ENCODE measurements at places on chromosomes 4 and X.

DNA sequence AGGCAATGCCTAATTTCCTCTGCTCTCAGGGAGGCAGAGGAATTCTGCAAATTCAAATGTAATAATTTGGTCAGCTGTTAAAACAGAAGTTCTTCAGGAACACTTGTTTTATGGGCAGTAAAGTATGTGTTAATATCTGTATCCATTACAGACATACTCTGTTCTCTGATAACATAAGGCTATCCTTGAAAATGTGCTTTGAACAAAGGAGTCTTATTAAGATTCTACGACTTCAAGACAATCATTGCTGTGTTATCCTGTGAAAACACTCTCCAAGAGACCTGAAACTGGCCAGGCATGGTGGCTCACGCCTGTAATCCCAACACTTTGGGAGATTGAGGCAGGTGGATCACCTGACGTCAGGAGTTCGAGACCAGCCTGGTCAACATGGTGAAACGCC, 1.9 kb upstream of the CFP start:
- DNase-seq: no peak

DNA sequence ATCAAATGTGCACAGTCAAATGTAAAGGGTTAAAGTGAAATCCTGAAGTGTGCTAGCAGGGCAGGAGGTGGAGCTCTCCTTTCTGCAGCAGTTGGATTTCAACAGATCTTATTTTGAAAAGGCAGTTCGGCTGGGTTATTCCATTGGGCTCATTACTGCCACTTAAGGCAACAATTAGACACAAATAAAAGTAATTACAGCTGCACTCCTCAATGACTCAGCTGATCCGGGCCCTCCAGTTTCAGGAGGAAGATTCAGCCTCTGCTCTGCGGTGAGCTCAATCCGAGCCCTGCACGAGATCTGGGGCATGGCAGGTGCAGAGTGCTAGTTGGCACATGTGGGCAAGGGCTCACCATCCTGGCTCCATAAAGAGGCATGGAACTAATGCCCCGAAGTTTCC, 85.4 kb downstream of the PHKA2 start:
- no peak for DNase-seq

GRCh38 chrX:12118134-12118533, 20.1 kb upstream of the FRMPD4 start:
- DNase-seq: no peak

- no peak for DNase-seq
Observed at GRCh38 chr4:140617499-140618248, 48.9 kb upstream of the UCP1 start.

DNA sequence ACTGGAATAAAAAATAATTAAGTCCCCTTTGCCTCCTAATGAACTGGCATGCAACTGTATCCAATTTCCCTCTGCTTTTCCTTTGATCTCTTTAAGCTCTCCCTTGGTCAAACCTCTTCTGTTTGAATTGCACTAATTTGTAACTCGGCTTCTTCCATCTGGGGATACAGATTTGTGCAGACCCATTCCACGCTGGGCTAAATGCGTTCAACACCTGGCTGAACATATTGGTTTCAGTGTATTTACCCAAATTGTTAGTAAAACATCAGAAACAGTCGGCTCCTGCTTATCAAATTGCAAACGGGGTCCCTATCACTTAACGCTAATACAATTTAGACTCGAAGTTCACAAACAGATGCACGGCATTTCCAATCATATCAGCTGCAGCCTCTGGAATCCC, 124.9 kb upstream of the TAPT1 start:
- no peak for DNase-seq

- DNase-seq: no peak
Observed at GRCh38 chr4:26878794-26879391, 18.3 kb downstream of the STIM2 start.

- DNase-seq: no peak
Observed at GRCh38 chr4:57430726-57431125, 320.5 kb upstream of the IGFBP7 start.

- no peak for DNase-seq
Observed at GRCh38 chr4:153036931-153037482, 100.9 kb downstream of the FHDC1 start.

- no peak for DNase-seq
Observed at GRCh38 chr4:16597845-16598596, 300.4 kb downstream of the LDB2 start.

DNA sequence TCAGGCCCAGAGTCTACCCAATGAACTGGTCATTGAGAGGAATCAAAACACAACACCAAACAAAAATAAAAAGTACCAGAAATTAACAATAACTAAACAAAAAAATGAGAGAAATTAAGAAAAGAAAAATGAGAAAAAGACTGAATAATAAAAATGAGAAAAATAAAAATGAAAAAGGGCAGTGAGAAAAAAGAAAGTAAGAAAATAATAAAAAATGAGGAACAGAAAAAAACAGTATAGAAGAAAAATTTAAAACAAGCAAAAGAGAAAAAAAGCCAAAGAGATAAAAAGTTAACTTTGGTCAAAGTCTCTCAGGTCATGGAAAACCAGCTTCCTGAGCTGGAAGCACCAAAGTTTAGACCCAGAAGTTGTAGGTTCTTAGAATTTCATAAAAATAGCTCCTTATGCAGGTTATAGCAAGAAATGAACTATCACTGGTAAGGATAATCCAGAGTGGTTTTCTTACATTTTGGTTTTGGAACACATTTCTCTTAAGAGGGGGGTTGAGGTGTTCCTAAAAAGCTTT, 51.0 kb upstream of the WDR17 start:
- DNase-seq: no peak

DNA sequence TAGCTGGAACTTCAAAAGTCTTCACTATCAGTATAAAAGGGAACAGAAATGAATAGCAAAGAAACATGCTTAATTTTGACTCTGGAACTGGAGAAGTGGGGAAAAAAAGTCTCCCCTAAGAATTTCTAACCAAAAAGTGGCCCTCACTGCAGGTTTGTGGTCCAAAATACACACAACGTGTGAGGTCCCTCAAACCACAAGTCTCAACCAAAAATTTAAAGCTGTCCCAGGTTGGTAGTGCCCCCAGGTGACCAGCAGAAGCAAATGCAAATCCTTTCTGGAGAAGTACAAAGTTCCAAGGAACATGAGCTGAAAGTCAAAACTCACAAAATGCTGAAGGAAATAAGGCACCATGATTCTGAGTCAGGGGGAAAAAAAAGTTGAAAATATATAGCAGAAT, 23.6 kb upstream of the VAMP7 start:
- no peak for DNase-seq

DNA sequence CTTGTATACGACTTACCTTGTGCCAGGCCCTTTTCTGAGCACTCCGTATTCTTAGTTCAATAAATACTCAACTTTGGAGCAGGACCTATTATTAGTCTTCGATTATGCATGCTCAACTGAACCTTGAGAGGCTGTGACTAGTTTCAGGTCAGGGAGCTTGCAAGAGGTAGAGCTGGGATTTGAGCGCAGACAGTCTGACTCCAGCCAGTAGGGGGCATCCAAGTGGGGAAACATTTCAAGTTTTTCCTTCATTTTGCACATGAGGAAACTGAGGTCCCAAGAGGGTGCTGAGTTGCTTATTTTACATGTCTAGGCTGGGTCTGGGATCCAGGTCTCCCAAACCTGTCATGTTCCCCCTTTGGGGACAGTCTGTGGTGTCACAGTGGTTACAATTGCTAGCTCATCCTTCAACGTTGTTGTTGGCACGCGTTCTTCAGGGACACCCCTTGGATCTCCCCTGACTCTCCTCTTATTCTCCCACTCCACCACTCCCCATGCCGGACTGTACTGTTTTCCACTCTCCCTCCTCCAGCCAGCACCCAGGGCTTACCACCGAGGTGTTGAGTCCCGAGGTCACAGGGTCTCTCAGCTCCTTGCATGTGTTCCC, 6.7 kb upstream of the PRICKLE3 start:
- no peak for DNase-seq

DNA sequence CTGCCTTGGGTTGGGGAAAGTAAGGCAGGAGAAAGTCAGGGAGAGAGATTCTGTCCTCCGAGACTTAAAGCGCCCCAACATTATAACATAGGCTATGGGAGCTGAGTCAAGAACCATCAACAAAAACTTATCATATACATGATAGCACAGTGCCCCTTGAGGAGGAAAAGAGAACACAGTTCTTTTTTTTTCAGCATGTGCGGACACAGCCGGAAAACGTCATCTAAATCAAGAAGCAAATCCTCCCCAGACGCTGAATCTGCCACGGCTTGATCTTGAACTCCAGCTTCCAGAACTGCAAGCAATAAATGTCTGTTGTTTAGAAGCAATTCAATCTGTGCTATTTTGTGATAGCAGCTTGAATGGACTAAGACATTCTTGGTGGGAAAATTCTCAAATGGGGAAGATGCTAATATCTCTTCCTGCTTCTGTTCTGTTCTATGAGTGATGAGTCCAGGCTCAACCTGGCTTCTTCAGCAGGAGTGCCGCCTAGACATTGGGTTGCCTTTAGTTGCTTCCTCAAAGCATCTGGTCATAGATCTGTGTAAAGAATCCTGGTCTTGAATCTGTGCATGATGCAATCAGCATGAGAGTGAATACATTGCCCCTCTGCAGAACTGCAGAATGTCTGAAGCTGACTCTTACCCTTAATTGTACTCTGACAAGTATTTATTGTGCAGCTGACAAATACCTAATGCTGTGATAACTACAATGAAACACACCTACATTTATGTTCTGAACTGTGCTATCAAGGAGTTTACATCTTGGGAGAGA, 549.8 kb upstream of the PRKX start:
- no peak for DNase-seq

GRCh38 chr4:41319553-41319952, 62.8 kb downstream of the UCHL1 start:
- DNase-seq: no peak

GRCh38 chr4:154625971-154626370, 13.5 kb upstream of the FGG start:
- no peak for DNase-seq

GRCh38 chr4:125486351-125486750, 171.6 kb downstream of the FAT4 start:
- DNase-seq: no peak

DNA sequence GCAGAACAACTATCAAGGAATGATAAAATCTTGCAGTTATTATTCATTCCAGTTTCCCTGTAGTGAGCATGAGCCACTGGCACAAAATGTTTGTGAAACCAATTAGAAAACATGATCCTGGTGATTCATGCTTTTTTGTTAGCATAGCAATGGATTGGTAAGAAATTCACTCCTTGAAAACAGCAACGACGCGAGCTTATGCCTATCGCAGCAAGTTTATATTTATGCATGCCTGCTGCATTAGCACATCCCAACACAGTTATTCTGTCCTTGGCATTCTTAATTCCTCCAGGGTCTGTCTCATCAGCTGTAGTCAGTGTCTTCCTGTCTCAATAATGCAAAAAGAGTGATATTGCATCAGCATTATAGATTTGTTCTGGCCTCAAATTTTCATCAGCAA, 975.9 kb downstream of the STIM2 start:
- no peak for DNase-seq

DNA sequence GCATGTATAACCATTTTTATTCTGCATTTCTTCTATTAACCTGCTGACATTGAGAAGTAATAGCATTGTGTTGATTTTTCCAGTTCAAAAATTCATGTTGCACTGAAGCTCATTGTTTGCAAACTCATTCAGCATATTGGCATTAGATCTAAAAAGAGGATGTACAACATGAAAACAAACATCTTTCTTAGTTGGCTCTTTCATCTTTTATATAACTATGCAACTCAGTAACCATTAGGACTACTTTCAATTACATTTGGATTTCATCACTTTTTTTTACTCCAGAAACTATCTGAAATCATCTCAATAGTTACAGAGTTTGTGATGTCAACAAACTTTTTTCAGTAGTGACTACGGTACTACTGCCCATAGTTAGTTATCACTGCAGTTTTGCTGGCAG, 346.0 kb upstream of the EPHA5 start:
- no peak for DNase-seq

DNA sequence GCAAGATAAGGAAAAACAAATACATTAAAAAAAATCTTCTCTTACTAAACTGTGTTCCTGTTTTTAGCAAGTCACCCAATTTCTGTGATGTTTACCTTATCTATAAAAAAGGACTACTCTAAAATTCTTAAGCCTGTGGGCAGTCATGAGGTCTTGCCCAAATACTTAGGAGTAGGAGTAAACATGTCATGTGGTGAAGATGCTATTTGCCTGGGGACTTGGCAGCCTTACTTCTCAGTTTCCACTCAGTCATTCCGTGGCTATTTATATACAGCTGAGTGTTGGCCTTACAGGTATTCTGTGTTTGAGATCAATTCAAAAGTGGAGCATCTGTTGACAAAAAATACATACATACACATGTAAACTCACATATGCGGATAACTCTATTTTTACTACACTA, 89.9 kb upstream of the TLR2 start:
- DNase-seq: no peak

GRCh38 chr4:7195546-7196287, 3.4 kb downstream of the SORCS2 start:
- DNase-seq: no peak

Measured in RWPE2 (cell line).